Nephron progenitor cell (in vitro differentiated cells): ENCODE measurements at places on chromosomes 3 and 15.
A peak's percentile ranks its signal among the peaks of the same experiment; 100 is the strongest.

GRCh38 chr3:194076475-194076874, 59.5 kb upstream of the HES1 start:
- DNase-seq: no peak

GRCh38 chr3:22292681-22293080, 541.7 kb upstream of the ZNF385D start:
- DNase-seq: no peak

- no peak for DNase-seq
Measured at GRCh38 chr3:134911586-134912548, 116.8 kb downstream of the EPHB1 start.

GRCh38 chr3:48042071-48042760, 26.0 kb upstream of the MAP4 start:
- no peak for DNase-seq

GRCh38 chr3:179853176-179853575, 183.6 kb downstream of the PEX5L start:
- no peak for DNase-seq

DNA sequence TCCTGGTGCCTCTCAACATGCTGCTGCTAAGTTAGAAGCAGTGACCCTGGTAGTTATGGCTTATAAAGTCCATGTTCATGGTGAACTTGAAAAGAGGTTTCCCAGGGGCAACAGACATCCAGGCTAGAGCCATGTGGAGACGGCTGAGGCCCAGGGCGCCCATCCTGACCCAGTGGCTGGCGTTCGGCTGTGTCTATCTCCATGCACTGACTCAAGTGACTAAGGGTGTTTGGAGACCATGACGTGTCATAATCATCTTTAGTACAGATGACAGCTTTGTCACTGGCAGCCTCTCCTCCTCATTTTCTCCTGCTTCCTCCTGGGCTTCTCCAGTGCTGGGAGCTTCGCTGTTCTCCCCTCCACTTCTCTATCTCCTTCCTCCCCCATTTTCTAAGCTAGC, 287.4 kb upstream of the LYSMD4 start:
- no peak for DNase-seq

DNA sequence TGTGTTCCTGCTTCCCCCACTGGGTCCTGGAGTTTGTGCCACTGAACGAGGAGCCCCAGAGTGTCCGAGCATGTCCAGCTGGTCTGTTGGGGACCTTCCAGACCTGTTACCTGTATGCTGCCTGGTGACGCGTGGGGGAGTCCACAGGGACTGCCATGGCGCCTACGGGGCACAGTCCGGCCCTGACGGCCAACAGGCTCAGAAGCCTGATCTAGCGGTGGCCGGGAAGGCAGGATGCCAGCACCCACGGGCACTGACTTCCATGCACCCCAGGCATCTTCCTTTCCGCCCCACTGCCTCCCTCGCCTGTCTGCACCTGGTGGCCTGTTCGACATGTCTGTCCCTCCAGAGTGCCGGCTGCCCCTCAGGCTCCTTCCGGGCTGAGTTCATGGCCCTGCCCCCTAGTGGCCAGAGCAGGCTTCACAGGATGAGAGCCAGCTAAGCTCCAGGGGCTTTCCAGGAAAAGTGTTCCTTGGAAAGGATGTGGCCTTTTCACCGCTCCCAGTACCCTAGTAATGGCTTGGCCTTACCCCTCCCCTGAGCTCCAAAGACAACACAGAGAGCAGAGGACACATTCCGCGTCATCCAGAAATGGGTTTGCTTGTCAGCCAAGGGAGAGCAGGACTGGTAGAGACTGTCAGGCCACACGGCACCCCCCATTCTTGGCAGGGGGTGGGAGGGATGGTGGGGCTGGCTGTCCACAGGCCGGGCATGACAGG, 35.7 kb downstream of the NGRN start:
- DNase-seq: peak; percentile 72
